GOT3 (cell line): ENCODE measurements at places on chromosomes 4 and X.

DNA sequence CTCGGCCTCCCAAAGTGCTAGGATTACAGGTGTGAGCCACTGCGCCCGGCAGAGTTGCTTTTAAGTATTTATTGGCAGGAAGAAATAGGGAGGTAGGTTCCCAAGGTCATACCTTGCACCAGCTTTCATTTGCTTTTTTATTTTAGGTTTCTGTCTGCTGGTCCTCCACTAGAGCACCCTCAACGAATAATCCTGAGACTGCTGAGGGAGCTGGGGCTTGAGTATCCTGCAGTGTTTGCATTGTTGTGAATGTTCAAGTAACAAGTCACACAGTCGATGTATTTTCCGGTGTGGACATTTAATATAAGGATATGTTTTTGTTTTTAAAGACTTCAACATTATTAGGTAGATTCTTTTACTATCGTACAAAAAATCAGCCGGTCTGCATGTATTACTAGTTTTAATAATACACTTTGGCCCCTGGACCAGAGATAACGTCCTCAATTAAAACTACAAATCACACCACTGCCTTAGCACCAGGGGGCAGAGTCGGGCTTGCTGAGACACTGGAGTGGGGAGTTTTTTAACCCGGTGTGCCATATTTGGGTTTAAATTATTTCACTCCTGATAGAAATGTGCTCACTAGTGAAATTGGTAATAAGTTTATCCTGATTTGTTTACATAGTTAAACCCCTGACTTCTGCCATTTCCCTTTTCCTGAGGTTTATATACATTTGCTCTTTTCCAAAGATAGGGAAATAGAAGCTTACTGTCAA is 11.6 kb downstream of the SMIM20 start:
- peak; percentile 2 for DNase-seq

DNA sequence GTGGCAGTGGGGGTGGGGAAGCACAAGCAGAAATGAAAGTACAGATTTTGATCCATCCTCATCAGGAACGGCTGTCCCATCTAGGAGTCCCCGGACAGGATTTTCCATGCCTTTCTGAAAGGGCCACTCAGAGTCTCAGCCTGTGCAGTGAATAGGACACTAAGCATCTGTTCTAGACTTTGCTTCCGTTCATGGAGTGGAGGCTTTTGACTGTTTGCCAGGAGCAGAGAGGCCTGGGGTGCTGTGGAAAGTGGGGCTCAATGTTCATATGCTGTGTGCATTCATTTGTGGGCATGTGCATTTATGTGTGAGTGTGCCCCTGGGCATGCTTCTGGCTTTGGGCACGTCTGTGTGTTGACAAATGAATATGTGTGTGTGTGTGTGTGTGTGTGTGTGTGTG is 25.6 kb upstream of the MAMLD1 start:
- DNase-seq, result no peak

DNA sequence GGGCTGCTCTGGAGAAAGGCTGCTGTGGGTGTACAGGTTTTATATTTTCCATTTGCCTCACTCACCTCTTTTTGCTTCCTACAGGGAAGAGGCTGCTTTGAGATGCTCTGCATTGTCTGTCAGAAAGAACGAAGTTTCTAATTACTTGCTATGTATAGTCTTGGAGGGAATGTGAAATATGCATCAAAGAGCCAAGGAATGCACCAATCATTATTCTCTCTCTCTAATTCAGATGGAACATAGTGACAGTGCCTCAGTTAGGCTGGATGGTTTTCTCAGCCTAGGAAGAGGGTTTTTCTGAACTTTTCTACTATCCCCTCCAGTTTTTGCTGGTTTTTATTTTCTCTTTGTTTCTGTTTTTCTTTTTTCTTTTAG is 106.8 kb upstream of the SLC4A4 start:
- no peak for DNase-seq

DNA sequence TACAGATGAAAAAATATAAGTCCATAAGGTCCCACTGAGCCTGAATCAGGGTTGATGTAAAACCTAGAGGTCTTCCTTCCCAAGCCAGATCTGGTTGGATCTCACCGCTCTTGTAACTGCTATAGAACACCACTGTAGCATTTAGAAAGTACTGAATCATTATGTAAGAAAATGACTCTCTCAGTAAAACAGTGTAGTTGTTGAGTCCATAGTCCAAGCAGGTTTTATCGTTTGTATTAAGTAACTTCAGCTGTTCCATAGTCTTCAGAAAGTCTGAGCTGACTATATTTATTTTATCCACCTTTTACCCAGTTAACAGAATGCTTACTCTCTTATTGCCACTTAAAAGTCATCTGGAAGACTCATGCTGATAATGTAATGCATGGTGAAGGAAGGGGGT is 82.2 kb downstream of the POLA1 start:
- DNase-seq, result no peak

GRCh38 chr4:174672276-174672675 is 150.0 kb upstream of the HPGD start:
- no peak for DNase-seq

- DNase-seq, result no peak
Measured at GRCh38 chrX:784829-785228, 154.2 kb downstream of the SHOX start.

DNA sequence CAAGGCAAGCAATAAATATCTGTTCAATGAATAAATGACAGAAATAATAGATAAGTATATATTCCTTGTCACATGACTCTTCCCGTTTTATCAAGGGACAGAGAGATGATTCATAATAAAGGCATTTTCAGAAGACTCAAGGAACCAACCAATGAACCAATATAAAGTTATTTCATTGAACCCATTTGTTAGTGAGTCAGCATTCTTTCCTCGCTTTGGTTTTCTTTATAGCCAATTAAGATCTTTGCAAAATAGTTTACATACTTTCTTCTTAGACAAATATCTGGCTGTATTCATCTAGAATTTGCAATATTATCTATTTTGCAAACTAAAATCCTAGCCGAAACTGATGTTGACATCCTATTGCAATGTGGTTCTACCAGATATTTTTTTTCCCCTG is 269.4 kb downstream of the IL15 start:
- no peak for DNase-seq

DNA sequence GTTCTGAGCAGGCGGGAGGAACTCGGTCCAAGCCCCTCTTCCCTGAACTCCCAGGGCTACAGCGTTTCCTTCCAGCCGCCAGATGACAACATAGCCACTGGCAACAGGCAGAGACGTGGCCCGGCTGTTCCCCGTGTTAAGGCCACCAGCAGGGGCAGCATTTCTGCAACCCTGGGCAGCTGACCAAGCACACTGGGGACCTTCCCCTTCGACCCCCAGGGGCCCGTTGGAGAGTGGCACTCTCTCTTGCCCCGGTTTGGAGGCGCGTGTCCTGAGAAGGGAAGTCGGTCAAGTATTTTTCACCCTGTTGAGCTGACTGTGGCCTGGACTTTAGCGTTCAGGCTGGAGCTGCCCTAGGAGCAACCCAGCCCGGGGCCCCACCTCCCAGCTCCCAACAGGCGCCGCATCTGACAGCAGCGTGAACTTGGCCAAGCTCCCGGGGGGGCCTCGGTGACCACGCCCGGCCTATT is 37.6 kb downstream of the ZBTB49 start:
- DNase-seq, result no peak

DNA sequence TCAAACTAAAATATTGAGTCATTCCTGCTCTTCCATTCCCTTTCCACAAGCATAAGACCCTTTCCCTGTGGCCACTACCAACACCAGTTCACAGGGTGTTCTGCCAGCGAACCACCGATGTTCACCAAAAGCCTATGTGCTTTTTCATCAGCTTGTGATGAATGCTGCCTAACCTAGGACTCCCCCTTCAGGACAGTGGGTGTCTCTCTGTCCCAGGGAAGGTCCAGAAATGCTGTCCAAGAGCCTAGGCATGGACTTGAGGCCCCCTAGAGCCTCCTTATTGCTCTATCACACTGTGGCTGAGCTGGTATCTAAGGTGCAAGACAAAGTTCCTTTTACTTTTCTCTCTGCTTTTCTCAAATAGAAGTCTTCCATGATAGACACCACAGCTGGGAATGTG is 1015.6 kb downstream of the PCDH19 start:
- no peak for DNase-seq

- DNase-seq, result peak; percentile 45
Measured at GRCh38 chr4:53365486-53366300, at the start of gene SCFD2. SCFD2 (minus strand) TSS chr4:53366061.

DNA sequence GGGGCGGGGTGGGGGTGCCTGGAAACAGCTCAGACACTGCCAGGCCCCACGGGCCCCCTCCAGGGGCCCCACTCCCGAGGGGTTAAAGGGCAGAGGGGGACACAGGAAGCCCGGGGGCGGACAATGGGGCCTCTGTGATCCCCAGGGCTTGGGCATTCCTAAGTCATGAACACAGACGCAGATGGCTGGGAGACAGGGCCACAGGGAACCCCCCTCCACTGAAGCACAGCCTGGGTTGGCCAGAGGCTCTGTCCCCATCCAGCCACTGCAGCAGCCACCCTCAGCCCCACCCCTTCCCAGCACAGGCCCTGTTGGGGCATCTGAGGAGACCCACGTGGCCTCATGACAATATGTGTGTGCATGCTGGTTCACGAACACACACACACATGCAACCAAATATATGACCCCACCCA is 3.9 kb downstream of the L1CAM start:
- DNase-seq, result no peak

- no peak for DNase-seq
Measured at GRCh38 chr4:130172156-130172555, 1076.2 kb downstream of the C4orf33 start.

- DNase-seq, result no peak
Measured at GRCh38 chrX:100928660-100929613, at the start of gene XKRX. XKRX (minus strand) TSS chrX:100928917; CDS start chrX:100928304, 613 bp downstream.

DNA sequence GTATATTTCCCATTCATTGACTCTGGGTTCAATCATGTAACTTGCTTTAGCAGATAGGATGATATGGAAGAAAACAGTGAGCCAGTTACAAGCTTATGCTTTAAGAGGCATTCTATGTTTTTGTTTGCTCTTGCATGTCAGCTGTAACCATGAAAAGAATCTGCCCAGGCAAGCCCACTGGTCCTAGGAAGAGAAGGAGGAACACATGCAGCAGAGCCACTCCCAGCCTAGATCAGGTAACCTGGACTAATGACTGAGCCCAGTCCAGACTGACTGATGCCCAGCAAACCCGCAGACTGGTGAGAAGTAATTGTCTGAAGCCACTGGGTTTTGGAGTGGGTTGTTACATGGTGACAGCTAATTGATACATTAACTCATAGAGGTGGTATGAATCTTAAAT is 167.9 kb downstream of the COL4A6 start:
- DNase-seq, result no peak

DNA sequence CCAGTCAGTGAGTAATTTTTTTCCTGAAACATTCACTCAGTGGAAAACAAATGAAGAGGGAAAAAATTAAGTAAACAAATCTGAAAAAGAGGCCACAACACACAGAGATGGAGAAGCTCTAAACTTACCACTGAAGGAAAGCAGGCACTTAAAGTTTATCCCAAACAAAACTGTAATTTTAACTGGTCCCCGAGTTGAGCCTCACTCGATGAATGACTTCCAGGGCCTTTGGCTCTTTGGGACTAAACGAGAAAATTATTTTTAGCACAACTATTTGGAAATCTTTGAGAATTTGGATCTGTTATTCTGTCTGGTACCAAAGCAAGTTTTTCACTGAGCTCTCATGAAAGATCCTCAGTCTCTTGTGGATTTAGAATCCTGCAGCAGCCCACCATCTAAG is at the start of gene C1QTNF7:
Gene C1QTNF7, plus strand, starts transcription at position 333 of the 400 bp plus-strand sequence. CDS start 7,711 bp downstream, outside the sequence.
- DNase-seq, result no peak

DNA sequence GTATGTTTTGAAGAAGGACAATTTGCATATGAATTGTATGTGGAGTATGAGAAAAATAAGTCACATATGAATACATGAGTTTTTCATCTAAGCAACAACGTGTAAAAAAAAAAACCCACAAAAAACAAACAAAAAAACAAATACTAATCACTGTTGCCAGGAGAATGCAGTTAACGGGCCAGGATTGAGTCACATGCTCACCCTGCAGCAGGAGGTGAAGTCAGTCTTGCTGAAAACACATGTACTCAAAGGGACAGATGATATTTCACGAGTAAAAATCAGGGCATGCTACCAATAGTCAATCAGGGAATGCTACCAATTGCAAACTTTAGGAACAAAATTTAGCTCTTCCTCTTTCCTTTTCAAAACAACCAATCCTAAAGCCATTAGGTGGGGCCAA is 10.4 kb upstream of the DCLK2 start:
- DNase-seq, result no peak
